ENCODE measurements at places on chromosomes 6 and 20.

DNA sequence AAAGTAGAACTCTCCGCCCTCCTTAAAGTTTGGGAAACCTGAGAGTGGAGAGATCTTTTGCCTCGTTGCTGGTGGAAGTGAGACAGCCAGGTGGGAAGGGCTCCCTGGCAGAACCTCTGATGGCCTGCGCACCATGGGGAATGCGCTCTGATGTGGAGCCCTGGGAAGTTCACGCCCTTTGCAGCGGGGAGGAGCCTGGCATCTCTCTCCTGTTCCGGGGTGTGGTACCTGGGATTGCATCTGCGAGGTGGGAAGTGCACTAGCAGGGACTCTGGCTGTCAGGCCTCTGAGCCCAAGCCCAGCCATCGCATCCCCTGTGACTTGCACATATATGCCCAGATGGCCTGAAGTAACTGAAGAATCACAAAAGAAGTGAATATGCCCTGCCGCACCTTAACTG, 159.8 kb downstream of the AKAP7 start:
- DNase-seq: no peak

- DNase-seq: no peak
Observed at GRCh38 chr6:95578106-95578410, 723 bp downstream of the MANEA start.

DNA sequence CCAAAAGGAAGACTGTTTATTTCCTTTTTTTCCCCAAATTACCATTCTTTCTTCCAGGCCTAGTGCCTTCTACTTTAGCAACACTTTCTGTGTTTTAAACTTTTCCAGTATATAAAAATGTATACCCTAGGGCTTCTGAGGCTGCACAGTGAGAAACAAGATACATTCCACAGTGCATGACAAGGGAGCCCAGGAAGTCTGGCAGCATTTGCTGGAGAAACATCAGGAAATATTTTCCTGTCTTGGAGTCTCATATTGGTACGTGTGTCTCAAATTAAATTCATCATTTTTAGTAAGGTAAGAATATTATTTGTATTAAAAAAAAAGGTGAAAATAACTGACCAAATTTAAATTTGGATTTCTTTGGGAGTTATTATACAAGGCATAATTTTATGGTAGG, 662.6 kb downstream of the RFPL4B start:
- no peak for DNase-seq

- peak; percentile 89 for DNase-seq
Observed at GRCh38 chr6:37514321-37514771, 14.7 kb upstream of the CCDC167 start.

DNA sequence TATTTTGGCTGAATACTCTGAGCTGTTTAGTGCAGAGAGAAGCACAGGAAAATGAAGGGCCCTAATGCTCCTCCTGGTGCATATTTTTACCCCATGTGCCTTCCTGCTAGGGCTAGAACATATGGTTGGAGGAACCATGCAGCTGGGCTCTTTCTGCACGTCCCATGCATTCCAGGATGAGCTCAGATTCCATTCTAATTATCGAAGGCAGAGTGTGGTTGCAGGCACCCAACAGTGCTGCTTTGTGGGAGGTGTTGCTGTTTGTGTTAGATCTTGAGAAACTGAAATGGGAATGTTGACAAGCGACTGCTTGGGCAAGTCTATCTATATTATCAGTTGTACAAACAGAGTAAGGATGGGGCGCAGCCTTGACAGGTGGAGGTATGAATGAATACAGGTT, 419.5 kb downstream of the DHX35 start:
- DNase-seq: no peak

GRCh38 chr6:96236471-96236870, 220.7 kb downstream of the FUT9 start:
- no peak for DNase-seq

DNA sequence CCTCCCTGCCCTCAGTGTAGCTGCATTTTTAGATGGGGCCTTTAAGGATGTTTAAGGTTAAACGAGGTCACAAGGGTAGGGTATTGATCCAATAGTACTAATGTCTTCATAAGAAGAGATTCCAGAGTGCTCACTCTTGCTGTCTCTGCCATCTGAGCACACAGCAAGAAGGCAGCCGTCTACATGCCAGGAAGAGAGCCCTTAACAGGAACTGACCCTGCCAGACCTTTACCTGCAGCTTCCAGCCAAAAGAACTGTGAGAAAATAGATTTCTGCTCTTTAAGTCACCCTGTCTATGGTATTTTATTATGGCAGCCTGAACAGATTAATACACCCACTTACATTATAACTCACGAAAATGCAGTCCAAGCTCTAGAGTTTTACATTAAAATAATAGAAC, 685.3 kb upstream of the MARCKS start:
- no peak for DNase-seq

GRCh38 chr6:21325201-21325856, 268.2 kb upstream of the SOX4 start:
- DNase-seq: no peak

DNA sequence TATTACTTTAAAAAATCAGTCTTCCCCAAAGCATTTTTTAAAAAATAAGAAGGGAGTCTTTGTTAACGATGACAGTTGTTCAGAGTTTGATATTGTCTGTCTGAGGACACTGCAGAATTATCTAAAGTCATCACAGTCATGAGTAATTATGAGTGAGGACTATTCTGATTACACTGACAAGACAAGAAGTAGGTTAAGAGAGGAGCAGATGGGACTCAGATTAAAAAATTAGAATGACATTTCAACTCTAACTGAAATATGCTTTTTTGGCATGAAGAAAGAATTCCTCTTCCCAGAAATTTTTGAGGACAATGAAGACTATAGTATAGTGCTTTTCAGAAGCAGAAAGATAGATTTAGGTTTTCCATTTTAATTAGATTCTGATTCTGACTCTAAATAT, 456.5 kb downstream of the EPHA7 start:
- DNase-seq: no peak

DNA sequence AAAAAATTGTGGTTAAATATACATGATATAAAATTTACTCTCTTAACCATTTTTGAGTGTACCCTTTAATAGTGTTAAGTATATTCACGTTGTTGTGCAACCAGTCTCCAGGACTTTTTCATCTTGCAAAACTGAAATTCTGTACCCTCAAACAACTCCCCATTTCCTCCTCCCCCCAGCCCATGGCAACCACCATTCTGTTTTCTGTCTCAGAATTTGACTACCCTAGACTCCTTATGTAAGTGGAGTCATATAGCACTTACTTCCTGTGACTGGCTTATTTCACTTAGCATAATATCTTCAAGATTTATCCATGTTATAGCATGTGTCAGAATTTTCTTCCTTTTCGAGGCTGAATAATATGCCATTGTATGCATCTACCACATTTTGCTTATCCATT, 5.1 kb downstream of the VPS16 start:
- no peak for DNase-seq

DNA sequence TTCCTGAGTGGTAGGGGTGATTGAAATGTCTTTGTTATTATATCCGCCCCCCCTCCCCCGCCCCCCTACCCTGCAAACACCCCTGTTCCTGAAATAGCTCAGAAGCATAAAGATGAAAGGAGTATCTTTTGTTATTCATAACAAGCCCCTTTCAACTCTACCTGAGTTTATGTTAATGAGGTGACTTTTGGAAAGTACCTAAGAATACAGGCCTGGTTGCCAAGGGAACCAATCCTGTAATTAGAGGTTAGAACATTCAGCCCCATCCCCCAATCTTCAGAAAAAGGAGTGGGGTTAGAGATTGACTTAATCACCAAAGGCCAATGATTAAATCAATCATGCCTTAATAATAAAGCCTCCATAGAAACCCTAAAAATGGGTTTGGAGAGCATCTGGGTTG, 979.2 kb upstream of the GJE1 start:
- no peak for DNase-seq

DNA sequence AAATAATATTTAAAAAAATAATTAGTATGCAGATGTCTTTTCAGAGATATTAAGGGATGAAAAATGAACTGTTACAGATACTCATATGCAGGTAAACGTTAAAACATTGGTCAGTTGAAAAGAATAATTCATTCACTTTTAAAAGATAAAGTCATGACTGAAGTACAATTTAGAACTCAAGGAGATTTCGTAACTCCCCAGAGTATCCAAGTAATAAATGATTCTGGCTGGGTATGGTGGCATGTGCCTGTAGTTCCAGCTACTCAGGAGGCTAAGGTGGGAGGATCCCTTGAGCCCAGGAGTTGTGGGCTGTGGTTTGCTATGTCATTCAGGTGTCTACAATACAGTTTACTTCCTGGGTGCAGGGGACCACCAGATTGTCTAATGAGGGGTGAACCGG, 122.3 kb upstream of the TMEM181 start:
- DNase-seq: no peak

DNA sequence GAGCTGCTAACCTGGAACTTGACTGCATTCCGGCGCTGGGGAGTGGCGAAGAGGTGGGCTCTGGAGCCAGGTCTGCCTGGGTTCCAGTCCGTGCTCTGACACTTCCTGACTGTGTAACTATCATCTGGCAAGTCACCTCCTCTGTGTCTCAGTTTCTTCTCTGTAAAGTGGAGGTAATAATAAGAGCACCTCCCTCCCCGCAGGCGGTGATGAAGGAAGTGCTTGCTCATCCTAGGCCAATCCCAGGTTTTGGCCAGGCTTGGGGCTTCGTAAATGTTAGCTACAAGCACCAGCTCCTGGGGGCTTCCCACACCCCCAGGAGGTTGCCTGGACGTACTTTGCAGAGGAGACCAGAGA, 32.8 kb downstream of the SNAI1 start:
- no peak for DNase-seq

DNA sequence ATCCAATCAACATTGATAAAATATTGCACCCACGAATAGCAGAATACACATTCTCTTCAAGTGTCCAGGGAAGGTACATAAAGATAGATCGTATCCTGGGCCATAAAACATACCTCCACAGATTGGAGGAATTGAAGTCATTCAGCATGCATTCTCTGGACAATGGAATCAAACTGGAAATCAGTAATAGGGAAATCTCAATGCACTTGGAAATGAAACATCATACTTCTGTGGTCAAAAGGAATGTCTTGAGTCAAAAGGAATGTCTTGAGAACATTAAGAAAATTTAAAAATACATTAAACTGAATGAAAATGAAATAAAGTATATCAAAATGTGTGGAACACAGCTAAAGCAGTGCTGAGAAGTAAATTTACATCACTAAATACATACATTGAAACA, 138.8 kb downstream of the TFAP2A start:
- no peak for DNase-seq

GRCh38 chr6:5275497-5275896, 14.2 kb downstream of the FARS2 start:
- DNase-seq: no peak

GRCh38 chr20:63498960-63499337, at the start of gene EEF1A2:
Gene EEF1A2, minus strand, starts transcription at chr20:63499083. Its CDS starts 1,320 bp downstream, at chr20:63497763.
- DNase-seq: no peak

DNA sequence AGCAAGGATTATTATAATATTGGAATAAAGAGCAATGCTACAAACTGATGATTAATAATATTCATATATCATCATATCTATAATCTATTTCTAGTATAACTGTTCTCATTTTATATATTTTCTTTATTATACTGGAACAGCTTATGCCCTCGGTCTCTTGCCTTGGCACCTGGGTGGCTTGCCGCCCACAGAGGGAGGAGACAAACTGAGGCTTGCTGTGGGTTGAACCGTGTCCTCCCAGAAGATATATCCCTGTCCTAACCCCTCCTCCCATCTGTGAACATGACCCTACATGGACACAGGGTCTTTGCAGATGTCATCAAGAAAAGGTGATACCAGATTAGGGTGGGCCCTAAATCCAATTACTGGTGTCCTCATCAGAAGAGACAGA, 4.7 kb downstream of the RNASET2 start:
- no peak for DNase-seq

DNA sequence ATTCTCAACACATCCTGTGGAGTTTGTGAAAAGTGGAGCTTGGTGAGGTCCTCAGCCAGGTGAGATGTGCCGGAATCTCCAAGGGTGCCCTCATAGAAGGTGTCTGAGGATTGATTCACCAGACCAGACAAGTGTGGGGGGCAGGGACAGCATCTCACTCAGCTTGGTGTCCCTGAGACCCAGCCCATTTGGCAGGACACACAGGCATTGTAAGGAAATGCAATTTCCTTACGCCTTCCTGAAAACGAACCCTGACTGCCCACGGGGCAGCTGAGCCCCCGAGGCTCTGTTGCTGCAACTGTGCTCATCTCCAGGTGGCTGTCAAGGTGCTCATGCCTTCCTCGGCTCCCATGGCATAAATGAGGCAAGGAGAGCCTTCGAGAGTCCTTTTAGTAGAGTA, 33.4 kb downstream of the FOXC1 start:
- no peak for DNase-seq

DNA sequence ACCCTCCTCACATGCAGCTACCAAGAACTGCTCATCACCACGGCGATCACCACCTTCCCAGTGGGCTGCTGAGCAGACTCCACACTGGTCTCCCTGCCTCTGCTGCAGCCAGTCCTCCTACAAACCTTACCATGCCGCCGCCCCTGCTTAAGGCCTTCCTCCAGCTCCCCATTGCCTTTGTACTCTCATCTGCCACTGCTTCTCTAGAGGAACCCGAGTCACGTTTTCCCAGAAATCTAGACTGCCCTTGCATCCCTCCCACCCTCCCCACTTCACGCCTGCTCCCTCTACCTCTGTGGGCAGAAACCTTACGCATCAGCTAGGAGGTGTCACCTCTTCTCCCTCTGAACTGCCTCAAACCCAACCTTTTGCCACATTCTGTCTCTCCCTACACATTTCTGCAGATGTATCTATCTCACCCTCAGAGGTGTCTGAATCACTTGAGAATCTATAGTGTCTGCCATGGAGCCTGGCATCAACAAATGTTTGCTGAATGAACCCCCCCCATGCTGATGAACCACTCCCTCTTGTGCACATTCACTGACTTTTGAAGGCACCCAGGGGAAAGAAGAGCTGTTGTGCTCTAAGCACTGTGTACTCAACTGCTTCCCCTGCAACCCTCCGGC, 4.3 kb downstream of the E2F1 start:
- DNase-seq: no peak

DNA sequence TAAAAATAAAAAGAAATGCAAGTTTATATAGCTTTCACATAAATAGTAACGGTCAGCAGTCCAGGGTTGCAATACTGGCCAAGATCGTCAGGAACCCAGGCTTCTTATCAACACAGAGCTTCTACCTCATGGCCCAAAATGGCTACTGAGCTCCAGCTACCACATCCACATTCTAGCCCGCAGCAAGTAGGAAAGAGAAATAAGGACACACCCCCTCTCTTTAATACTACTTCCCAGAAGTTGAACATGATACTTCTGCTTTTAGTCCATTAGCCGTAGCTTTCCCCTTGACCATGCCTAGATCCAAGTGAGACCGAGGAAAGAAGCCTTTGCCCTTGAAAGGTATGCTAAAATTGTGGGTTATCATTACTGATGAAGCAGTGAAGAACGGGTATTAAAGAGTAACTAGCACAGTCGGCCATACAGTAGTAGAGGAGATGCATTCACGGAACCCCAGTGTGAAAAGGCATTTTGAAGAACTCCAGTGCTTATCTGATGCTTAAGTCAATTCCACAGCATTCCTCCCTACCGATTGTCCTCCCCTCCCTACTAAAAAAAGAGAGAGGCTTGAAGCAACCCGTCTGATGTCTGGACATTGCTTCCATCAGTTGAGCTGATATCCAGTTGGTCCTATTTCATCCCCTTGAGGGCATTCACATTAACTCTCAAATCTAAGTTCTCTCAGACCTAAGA, 226.9 kb upstream of the RREB1 start:
- no peak for DNase-seq
